Fibroblast of upper back skin (primary cell): ENCODE measurements at places on chromosomes 11 and 22.

- peak; percentile 46 for DNase-seq
These were observed 90.3 kb upstream of the MTMR2 start for GRCh38 chr11:96014217-96014616.

DNA sequence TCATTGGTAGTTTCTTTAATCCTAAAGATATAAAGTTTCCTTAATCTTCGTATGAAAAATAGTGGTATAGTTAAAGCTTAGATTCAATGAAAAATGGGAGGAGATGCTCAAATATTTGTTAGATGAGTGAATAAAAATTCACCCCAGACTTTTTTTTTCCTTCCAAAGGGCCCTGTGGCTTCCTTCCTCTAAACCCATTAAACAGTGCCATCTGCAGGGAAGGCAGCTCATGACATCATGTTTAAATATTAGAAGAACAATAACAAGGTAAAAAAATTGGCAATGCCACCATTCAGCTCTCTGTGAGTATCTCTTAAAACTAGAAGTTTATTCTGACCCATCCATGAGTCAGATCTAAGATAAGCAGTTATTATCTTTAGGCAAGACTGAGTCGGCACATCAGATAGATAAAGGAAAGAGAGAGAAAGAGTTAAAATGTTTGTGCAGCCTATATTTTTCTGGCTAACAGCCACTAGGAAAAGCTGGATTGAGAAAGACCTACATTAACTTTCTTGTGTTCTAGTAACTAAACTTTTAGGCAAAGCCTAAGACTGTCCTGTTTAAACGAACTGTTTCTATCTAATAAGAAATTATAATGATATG is 19.1 kb upstream of the OOSP1 start:
- peak; percentile 0 for DNase-seq

DNA sequence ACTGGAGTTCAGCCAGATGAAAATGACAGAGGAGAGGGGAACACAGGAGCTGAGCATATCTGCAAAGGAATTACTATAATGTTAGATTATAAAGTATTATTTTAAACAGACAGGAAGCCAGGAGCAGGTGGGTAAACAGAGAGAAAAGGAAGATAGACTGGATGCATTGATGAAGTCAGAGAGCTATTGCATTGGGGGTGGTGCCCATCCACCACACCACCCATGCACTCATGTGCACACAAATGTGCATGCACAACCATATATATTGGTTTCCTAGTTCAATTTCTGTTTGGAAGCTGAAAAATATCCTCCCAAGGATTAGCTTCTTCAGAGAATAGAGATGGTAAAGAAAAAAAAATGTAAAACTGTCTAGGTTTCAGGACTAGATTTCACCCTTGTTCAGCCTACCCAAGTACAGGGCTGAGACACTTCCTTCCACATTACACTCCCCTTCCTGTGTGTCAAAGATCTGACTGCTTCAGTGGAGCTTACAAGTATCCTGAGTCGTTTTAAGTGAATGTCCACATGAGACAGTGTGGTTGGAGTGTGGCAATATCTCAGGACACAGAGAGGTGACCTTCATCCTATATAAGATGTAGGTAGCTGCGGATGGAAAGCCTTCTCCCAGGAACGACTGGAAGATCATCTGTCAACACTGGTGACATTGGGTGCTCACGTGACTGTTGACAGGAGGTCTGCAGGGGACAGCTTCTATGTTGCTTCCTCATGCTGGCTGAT is 12.2 kb upstream of the SMPD1 start:
- DNase-seq: no peak

GRCh38 chr11:106632283-106632682 is 386.0 kb downstream of the GUCY1A2 start:
- no peak for DNase-seq

DNA sequence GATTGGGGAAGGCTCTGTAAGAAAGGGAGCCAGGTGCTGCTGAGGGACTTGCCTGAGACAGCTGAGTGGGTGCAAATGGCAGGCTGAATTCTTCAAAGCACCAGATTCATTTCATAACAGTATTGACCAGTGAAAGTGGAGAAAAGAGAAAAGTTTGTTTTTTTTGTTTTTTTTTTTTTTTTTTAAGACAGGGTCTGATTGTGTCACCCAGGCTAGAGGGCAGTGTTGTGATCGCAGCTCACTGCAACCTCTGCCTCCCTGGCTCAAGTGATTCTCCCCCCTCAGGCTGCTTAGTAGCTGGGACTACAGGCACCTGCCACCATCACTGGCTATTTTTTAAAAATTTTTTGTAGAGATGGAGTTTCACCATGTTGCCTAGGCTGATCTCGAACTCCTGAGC is 494.0 kb downstream of the MIAT start:
- no peak for DNase-seq

- no peak for DNase-seq
These were observed 772.7 kb downstream of the DLG2 start for GRCh38 chr11:84854498-84854880.

DNA sequence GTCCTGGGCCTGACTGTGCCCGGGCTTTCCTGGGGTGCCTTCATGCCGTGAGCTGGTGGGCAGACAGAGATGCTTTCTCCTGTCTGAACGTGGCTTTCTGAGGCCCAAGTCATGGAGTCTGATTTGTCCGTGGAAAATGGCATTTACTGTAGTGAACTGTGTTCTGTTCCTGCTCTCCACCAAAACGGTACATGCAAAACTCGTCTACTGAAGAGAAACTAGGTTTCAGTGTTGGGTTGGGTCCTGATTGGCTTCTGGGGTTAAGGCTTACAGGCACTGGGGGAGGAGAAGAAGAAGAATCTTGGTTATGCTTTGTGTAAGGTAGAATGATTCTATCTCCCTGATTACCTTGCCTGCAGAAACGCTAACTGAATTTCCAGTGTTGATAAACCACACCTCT is 541.7 kb downstream of the NTM start:
- DNase-seq: no peak

DNA sequence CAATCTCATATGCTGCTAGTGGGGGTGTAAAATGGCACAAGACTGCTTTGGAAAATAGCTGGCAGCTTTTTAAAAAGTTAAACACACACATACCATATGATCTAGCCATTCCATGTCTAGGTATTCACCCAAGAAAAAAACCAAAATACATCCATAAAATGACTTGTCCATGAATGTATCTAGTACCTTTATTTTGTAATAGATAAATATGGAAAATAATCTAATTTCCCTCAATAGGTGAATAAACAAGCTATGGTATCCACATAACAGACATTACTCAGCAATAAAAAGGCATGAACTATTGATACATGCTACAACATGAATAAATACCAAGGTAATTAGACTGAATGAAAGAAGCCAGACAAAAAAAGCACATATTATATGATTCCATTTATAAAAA is 22.9 kb downstream of the RNF141 start:
- no peak for DNase-seq
